CD4-positive, alpha-beta T cell treated with Interleukin-6 for 4 hours (primary cell): ENCODE measurements at places on chromosomes 5 and 9.
A peak's percentile ranks its signal among the peaks of the same experiment; 100 is the strongest.

DNA sequence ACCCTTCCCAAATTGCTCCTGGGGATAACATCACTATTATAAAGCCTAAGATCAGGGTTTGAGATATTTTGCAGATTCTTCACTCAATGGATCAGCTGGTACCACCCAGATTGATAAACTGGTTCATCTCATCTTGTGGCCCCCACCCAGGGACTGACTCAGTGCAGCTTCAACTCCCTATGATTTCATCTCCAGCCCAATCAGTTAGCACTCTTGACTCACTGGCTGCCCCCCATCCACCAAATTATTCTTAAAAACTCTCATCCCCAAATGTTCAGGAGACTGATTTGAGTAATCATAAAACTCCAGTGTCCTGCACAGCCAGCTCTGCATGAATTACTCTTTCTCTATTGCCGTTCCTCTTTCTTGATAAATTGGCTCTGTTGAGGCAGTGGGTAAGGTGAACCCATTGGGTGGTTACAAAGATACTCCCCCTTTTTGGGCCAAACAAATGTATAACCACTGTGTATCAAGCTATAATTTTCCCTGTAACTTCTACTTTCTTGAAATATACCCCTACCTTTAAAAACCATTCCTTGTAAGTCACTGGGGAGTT lies 263.3 kb upstream of the IL12B start:
- DNase-seq: no peak

DNA sequence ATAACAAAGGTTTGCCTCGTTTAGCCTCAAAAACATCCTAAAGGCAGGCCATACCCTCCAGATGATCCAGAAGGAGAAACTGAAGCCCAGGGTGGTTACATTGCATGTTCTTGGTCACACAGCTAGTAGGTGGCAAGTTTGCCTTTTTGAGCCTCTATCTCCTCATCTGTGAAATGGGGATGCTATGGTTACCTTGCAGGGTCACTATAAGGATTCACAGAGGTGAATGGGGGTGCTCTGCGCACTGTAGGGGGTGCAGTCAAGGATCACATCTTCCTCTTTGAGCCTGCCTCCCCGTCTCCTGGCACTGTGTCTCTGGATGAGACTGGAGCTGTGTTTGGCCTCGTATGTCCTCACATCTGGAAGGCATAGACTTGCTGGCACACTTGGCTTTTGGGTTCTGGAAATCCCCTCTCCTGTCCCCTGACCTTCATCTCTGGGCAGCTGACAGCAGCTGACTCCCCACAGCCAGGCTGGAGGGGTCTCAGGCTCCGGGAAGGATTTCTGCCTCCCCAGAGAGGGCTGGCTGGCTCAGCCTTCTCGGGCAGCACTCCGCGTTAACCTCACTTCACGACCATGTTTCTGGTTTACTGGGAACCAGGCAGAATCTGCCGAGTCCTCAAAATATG lies 167.7 kb downstream of the RGS3 start:
- DNase-seq: no peak

GRCh38 chr5:136901-137300 lies 44.9 kb downstream of the PLEKHG4B start:
- no peak for DNase-seq

DNA sequence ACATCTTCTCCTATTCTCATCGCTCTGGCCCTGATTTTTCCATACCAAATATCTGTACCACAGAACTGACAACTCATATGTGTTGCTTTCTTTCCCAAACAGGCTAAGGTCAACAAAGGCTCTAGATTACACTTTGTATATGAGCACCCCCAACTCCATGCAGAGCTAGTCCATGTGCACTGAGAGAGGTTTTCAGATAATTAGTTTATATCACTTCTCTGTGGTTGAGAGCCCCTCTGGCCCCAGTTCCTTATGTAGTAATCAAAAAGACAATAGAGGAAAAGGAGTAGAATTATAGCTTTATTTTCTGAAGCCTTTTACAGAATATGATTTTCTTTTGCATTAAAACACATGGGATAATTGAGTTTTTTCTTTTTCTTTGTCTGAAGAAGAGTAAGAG lies 120.0 kb downstream of the TRIO start:
- no peak for DNase-seq

GRCh38 chr9:98147582-98147981 lies 28.6 kb upstream of the TRIM14 start:
- DNase-seq: no peak

GRCh38 chr9:27542508-27542907 lies 12.9 kb upstream of the MOB3B start:
- DNase-seq: no peak

DNA sequence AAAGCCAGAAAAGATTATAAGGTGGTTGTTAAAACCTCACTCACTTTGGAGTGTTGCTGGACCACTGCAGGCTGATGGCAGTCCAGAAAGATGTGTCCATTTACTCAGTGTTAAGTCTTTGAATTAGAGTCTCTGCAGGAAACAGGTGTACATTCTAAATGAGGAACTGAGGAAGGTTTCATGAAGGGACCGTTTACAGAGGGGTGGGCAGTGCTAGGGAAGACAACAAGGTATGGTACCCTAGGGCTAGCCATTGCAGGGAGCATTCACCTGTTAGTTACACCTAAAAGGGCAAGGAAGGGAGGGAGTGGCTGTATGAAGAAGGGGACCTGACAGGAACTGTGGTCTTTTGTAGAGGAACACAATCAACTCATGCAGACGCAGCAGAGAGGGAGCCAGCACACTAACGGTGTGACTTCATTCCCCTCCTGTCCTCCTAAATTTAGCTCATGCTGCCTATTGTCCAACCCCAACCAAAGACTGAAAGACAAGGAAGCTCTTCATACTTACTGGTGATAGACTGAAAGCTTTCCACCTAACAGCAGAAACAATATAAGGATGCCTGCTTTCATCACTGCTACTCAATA lies 32.2 kb upstream of the PAX5 start:
- DNase-seq: no peak

DNA sequence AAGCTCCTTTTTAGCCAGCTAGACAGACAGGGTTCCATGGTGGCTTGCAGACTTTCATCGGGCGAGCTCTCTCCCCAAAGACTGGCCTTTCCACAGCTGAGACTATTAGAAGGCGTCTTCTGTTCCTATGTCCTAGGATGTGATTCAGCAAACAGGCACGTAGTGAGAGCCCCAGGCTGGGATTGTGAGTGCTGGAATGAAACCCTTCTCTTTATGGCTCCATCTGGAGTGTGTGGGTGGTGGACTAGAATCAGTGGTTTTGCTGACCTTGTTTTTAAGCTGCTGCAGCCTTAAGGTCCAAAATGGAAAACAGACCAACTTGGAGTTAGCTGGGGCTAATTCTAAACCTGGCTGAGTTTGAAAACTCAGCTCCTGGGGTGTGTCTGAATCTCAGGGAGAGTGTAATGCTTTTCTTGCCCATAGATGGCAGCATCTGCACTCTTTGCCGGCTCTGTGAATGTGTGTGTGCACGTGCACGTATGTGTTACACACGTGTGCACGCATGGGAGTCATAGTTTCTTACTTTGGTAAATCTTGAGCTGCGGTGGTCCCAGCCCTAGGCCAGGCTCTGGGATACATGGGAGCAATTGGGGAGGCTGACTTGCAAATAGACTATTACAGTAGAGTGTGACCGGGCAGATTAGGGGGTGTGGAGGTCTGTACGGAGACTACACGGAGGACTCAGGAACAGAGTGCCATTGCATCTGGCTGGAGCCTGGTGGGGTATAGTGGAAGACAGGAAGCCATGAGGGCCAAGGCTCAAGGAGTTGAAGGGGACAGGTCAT lies 10.7 kb downstream of the GSN start:
- DNase-seq: peak; percentile 16

GRCh38 chr9:16221366-16221765 lies 649.1 kb downstream of the BNC2 start:
- DNase-seq: no peak

GRCh38 chr5:42507451-42508097 lies 84.3 kb downstream of the GHR start:
- DNase-seq: no peak

DNA sequence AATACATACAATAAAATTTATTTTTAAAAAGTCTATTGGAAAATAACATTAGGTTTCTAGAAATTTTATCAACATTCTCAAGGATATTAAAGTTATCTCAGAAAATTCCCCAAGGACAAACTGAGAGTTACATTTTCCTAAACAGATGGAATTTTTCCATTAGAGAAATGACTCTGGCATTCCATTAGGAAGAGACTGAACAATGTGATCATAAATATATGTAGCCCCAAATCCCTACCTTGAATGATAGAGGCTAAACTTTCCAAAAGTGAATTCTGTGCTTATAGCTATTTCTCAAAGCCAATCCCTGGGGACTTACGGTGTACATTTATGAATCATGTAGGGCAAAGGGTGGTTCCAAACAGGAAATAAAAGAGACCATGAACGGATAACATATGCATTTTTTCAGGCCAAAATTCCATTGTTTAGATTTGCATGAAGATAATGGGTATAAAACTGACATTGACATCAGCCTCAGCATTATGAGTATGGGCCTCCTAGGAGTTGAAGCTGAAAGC lies 1181.0 kb upstream of the DMAC1 start:
- DNase-seq: no peak

DNA sequence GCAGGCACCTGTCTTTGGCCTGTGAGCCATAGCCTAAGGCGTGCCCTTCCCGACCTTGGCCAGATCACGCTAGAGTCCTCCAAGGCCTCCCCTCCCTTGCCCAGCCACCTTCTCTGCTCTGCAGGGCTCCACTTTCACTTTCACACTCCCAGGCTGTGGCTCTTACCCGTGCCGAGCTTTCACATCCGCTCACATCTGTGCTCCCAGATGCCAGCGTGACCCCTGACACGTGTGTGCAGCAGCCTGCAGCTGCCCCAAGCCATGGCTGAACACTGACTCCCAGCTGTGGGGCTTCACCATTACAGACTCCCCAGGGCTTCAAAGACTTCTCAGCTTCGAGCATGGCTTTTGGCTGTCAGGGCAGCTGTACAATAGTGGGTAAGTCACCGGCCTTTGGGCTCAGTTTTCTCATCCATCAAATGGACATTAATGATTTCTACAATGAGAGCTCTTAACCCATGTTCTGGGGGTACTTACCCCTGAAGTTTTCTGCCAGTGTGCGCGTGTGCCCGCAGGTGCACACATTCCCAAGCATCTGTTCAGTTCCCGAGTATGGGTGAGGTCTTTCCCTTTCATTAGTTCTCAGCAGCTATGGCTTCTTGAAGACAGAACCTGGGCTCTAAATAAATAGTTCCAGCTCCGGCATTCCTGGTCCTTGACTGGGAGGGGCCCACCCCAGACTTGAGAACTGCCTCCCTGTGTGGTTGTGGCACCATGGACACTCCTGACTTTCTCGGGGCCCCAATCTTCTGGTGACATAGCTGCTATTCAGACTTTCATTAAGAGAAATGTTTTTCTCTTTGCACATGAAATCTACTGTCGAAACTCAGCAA lies 118.6 kb downstream of the RGS3 start:
- peak; percentile 87 for DNase-seq

- DNase-seq: no peak
These were observed 17.3 kb downstream of the TRUB2 start for GRCh38 chr9:128304971-128305288.

DNA sequence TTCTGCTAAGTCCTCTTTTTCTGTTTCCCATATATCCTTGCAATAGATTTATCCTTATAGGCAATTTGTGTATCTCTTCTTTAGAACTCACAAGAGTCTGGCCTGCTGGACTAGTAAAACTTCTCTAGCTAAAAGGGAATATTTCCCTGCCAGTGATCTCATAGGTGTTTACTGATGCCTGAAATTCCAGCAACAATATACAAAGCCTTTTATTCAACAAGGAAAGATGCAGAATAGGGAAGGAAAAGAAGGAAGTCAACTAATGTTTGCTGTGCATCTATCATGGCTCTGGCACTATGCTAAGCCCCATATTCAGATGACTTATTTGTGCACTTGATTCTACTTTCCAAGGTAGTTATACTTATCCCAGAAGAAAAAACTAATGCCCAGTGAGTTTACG lies 160.0 kb upstream of the DMRTA1 start:
- DNase-seq: no peak

DNA sequence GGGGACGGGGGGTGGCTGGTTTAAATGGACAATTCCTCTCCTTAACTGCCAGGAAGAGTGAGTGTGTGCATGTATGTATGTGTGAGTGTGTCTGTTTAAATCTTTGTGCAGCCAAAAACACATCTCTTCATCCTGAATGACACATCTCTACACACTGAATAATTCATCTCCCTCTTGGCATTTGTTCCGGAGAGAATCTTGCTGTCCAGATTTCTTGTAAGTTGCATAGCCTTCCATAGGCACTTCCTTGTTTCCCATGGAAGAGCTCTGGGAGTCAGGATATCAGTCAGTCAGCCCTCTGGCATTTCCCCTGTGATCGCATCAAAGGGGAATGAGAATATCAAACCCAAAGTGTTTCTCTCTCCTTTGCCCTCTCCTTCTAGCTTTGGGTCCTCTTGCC lies 74.7 kb downstream of the WWC1 start:
- DNase-seq: no peak

- no peak for DNase-seq
These were observed 128.6 kb upstream of the ELL2 start for GRCh38 chr5:96090215-96090614.

DNA sequence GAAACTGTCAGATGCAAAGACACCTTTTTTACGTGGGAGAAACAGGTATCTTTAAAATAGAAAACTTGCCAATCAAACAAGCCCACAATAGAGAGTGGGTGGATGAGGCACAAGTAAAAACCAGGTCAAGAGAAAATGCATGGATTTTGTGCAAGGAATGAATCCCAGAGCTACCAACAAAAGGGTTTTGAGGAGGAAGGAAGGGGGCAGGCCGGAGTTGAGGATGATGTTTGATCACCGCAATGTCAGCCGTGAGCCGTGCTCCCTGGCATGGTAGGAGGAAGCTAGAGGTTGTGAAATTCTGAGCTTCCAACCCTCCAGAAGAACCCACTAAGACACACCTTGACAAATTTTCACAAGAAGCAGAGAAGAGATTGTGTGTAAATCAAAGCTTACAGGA lies 53.2 kb downstream of the HRH2 start:
- no peak for DNase-seq
